GM12891 (cell line): ENCODE measurements at places on chromosomes 6 and 20.

DNA sequence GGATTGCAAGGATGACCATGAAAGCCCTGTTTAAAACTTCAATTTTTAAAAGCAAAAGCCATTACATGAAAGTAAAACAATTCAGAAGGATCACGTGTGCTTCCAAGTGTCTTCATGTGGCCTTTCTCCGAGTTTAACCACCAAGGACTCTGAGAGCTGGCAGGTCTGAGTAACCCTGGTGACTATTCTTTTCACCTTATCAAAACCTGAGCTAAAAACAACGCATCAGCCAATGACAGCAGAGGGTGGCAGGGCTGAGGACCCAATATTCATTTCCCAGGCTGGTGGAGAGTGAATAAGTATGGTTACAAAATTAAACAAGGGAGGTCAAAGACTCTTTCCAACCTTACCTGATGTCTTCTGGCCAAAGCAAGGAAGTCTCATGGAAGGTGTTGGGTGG lies 46.7 kb downstream of the DNAAF9 start:
- no peak for DNase-seq

DNA sequence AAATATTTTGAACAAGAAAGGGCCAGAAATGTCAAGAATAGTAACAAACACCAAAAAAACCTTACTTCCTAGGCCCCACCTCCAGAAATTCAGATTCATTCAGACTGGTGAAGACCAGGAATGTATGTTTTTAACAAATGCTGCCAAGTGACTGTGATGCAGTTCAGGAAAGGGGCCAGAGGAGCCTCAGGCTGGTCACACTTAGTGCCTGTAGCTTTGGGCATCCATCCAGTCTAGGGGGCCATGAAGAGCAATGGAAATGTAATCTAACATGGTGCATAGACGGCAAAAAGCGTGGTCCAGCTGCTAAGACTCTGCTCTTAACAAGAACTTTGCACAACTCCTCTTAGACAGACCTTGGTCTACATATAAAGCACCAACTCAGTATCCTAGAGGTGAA lies 7.1 kb downstream of the GJA1 start:
- DNase-seq, result no peak

DNA sequence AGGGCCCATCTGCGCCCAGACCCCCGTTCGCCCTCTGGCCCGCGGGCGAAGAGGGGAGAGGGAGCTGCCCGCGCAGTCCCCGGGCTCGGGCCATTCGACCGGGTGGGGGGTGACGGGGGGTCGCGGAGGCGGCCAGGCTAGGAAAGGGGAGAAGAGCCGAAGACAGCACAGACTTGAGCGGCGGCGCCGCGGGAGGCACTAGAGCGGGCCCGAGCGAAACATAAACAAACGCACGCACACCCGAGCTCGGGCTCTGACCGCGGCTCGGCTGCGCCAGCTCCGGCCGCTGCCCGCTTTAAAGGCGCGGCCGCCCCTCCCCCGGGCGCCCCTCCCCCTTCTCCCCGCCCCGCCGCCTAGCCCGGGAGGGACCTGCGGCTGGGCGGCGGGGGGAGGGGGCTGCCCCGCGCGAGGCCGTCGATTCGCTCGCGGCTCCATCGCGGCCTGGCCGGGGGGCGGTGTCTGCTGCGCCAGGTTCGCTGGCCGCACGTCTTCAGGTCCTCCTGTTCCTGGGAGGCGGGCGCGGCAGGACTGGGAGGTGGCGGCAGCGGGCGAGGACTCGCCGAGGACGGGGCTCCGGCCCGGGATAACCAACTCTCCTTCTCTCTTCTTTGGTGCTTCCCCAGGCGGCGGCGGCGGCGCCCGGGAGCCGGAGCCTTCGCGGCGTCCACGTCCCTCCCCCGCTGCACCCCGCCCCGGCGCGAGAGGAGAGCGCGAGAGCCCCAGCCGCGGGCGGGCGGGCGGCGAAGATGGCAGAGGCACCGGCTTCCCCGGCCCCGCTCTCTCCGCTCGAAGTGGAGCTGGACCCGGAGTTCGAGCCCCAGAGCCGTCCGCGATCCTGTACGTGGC lies at the start of gene FOXO3:
TSS of gene FOXO3 (plus strand) at position 455 of the 846 bp plus-strand sequence. CDS start at position 747, 292 bp downstream.
- peak; percentile 35 for DNase-seq

DNA sequence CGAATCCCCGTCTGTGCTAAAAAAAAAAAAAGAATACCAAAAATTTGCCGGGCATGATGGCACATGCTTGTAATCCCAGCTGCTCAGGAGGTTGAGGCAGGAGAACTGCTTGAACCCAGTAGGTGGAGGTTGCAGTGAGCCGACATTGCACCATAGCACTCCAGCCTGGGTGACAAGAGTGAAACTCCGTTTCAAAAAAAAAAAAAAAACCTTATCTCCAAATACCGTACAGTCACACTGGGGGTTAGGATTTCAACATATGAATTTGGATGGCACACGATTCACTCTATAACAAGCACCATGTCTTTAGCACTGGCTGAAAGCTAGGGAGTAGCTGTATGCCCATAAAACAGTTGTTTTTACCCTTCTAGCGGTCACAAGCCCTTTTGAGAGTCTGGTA lies 3.8 kb downstream of the SMIM13 start:
- DNase-seq, result no peak

DNA sequence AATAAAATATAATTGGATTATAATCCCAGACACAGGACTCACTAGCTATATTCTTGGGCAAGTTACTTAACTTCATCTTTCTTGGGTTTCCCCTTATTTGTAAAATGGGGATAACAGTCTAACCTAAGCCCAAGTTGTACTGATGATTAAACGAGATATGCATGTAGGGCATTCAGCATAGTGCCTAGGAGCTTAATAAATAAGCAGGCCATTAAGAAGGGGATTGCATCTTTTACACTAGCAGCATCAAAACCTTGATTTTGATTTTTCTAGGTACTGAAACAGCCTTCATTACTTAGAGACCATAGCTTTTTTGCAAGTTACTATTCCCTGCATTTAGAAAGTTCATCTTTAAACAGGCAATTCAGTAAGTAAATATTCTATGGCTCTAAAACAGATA lies 2.2 kb upstream of the QKI start:
- no peak for DNase-seq

GRCh38 chr20:46152824-46153586 lies 34.9 kb downstream of the CD40 start:
- DNase-seq, result no peak

DNA sequence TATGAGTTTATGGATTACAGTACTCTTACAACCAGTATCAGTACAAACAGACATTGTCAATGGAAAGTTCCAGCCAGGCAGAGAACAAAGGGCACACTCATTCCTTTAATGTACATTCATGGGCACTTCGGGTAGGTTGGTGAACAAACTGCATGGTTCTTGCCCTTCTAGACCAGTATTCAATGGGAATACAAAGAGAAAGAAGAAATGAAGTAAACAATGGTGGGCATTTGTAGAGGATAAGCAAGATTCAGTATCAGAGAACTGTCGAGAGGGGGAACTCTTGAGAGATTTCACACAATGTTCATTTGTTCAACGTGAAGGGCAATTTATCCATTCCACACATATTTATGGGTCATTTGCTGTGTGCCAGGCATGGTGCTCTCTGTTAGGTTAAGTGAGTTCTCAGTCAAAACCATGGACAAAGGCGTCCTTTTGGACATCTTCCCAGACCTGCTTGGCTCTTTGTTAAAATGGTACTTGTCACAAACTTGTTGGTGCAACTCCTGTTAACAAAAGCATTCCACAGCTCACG lies 714.8 kb downstream of the DHX35 start:
- DNase-seq, result no peak

GRCh38 chr6:56724455-56724854 lies 81.8 kb upstream of the DST start:
- DNase-seq, result no peak
